SK-N-SH (cell line): ENCODE measurements at places on chromosomes 7 and 10.
A peak's percentile ranks its signal among the peaks of the same experiment; 100 is the strongest.

- peak; percentile 71 for DNase-seq
Observed at GRCh38 chr10:79275431-79275851, 71.8 kb upstream of the PPIF start.

- peak; percentile 60 for DNase-seq
Observed at GRCh38 chr10:112565434-112566053, 118.5 kb downstream of the VTI1A start.

GRCh38 chr7:6012355-6013104 is 3.5 kb downstream of the AIMP2 start:
- no peak for DNase-seq

- DNase-seq = no peak
Observed at GRCh38 chr7:121913947-121914675, 41.1 kb downstream of the PTPRZ1 start.

DNA sequence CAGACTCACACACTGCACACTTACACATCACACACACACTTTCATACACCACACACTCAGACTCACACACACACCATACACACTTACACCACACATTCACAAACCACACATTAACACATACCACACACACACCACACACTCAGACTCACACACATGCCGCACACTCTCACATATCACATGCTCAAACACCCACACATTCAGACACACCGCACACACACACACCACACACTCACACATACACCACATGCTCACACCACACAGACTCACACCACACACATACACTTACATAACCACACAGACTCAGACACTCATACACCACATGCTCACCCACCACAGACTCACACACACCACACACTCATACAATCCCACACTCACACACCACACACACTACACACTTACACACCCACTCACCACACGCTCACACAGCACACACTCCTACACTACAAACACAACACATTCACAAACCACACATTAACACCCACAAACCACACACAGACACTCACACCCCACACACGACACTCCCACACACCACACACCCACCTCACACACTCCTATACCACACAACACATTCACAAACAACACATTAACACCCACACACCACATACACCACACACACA is 125.4 kb downstream of the EVX1 start:
- DNase-seq = no peak

- DNase-seq = no peak
Observed at GRCh38 chr10:122863216-122864193, 15.9 kb downstream of the FAM24B start.

GRCh38 chr10:13716081-13717071 is 129.6 kb downstream of the PRPF18 start:
- DNase-seq = peak; percentile 53

GRCh38 chr7:46664453-46664852 is 743.4 kb upstream of the IGFBP3 start:
- no peak for DNase-seq
